ENCODE measurements at places on chromosomes 6 and 20.

- DNase-seq, result no peak
Measured at GRCh38 chr6:133340557-133340956, 99.4 kb downstream of the EYA4 start.

DNA sequence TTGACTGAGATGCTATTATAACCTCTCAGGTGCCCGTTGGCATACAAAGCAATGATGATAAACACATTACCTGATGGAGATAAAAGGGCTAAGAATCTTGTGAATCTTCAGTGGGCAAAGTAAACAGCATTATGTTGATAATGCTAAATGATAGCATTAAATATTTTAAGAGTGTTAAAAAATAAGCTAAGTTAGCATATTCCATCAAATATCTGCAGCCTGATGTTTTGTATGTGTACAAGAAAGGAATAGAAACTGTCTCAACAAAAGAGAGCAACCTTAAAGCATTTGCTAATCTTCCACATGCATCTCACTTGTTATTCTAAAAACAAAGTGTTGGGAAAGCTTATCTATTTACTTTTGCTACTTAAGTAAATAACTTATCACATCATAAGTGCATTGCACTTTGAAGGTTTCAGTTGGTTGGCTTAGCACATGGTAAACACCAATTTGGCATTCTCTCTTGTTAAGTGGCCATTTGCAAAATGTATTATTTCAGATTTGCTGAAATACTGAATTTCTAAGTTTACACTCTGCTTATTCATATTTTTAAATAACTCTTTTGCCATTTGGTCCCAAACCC lies 151.6 kb downstream of the SYNDIG1 start:
- DNase-seq, result no peak

DNA sequence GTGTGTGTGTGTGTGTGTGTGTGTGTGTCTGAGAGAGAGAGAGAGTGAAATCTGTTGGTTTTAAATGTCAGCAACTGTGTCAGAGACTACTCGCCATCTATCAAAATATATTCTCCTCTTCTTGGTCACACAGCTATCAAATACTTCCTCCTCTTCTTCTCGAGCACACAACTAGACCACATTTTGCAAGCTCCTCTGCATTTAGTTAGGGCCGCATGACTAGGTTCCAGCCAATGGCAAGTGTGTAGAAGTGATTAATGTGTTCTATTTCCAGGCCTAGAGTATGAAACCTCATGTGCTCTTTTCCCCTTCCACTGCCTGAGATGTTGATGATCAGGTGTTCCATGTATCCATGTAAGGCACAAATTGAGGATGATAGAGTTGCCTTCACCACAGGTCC lies 278.5 kb upstream of the MARCKS start:
- no peak for DNase-seq

- peak; percentile 81 for DNase-seq
Measured at GRCh38 chr6:43926634-43927531, 156.9 kb downstream of the VEGFA start.

DNA sequence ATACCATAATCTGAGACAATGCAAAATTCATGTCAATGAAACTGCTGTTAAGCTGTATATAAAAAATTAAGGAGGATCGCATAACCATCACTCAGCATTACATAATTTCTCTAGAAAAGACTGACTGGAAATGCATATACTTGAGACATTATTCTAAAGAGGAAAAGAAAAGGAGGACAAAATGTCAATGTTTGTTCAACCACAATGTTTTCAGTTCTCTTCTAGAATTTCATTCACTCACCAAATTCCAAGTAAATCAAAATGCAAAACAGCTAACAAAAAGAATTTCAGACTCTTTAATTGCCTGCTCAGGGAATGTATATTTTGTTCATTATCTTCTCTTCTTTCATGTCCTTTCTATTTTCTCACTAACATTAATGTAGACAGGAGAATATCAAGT lies 106.2 kb upstream of the CCDC28A start:
- no peak for DNase-seq

GRCh38 chr6:43773050-43773979 lies 3.3 kb downstream of the VEGFA start:
- no peak for DNase-seq

DNA sequence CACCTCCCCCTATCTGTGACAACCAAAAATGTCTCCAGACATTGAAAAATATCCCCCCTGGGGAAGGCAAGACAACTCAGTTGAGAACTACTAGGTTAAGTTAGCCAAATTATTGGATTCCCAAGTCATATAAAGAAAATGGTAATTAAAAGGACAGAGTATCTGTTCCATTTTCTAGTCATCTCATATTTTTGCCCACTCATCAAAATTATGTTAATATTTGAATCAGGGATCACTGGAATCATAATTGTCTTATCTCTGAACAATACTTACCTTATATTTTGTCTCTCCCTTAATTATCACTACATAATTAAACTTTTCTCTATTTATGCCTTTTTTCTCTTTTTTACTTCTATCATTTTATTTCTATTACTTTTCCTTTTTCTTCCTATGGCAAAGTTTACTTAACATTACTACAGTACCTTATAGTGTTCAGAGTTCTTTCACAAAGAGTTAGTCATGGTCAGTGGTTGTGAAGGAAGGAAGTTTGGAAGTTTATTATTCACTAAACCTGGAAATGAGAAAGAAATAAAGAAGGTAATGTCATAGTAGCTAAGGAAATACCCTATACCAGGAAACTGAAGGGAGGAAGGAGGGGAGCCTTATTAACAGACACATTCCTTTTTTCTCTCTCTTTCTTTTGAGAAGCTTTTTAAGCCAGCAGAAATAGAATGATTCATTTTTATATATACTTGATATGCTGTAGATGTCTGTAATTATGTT lies 332.9 kb downstream of the COL12A1 start:
- no peak for DNase-seq

DNA sequence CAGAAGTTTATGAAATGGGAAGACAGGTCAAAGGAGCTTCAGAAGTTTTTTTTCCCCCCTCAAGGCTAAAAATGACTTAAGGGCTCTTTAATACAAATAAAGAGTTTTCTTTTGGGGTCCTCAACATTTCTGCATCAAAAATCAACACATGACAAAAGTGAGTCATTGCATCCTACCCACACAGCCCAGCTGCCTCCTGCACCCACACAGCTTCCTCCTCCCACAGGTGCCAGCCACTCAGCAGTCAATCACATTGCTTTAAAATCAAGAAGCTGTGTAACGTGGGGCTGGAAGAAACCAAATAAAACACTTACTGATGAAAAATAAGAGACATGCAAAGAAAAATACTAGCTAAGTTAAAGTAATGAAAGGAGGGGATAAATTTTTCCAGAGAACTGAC lies 68.5 kb downstream of the MAP3K5 start:
- DNase-seq, result no peak

Measured in AG04449 (cell line).